A549 treated with ZK216348 at 1 μM for 4 hours (cell line): ENCODE measurements at places on chromosomes 13 and 19. TPM values are rescaled to one million over a fixed set of nuclear protein-coding genes. Genes with fewer than 3 reads are reported as not detected.

Gene MRPL4
- 45.8 to 76.2 TPM (median 71.8 TPM) in 5 replicates for total RNA-seq

Gene ZSCAN5B
- not detected in 5 replicates for total RNA-seq

Gene ATP4B
- not detected in 5 replicates for total RNA-seq

Gene GPR108
- total RNA-seq: 28.6 to 45.9 TPM (median 41.6 TPM) in 5 replicates

Gene FOSB
- 13.5 to 20.1 TPM (median 14.6 TPM) in 5 replicates for total RNA-seq

Gene TRPC4
- total RNA-seq: not detected in 5 replicates

Gene ERICH4
- not detected in 5 replicates for total RNA-seq

Gene AXL
- 97.4 to 134 TPM (median 119 TPM) in 5 replicates for total RNA-seq

Gene SUPT5H
- 140 to 214 TPM (median 201 TPM) in 5 replicates for total RNA-seq

Gene CCDC8
- not detected in 5 replicates for total RNA-seq

Gene CILP2
- total RNA-seq: 0.28 to 0.46 TPM (median 0.37 TPM) in 4 of 5 replicates, not detected in the other

Gene PVR
- 96.5 to 123 TPM (median 114 TPM) in 5 replicates for total RNA-seq

Gene CDX2
- total RNA-seq: 0.56 to 1.3 TPM (median 0.95 TPM) in 5 replicates

Gene NFIX
- total RNA-seq: 2.2 to 4.9 TPM (median 4.5 TPM) in 5 replicates

Gene MBD3L2
- total RNA-seq: not detected in 5 replicates
